ENCODE measurements at places on chromosomes 11 and 22.

- DNase-seq: no peak
Observed at GRCh38 chr22:50338860-50339462, 4.2 kb upstream of the PPP6R2 start.

DNA sequence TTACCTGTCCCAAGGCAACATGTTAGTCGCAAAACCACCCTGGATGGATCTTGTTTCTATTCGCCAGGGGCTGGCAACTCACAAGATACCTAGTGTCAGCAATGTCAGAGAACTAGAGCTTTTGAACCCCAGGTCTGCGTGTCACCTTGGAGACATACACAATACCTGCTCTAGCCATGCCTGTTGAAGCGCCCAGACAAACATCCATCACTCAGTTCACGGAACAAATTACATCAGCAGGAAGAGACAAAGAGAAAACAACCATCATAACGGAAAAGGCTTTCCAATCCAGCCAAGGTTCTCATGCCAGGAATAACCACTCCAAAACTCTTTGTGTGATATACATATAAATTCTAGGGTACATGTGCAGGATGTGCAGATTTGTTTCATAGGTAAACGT is 2.2 kb downstream of the CD59 start:
- DNase-seq: no peak

GRCh38 chr22:17501679-17502285 is 61.5 kb upstream of the SLC25A18 start:
- no peak for DNase-seq

GRCh38 chr22:38452373-38453065 is 2.5 kb downstream of the KCNJ4 start:
- no peak for DNase-seq

- DNase-seq: no peak
Observed at GRCh38 chr11:75338516-75339208, 12.8 kb downstream of the ARRB1 start.

DNA sequence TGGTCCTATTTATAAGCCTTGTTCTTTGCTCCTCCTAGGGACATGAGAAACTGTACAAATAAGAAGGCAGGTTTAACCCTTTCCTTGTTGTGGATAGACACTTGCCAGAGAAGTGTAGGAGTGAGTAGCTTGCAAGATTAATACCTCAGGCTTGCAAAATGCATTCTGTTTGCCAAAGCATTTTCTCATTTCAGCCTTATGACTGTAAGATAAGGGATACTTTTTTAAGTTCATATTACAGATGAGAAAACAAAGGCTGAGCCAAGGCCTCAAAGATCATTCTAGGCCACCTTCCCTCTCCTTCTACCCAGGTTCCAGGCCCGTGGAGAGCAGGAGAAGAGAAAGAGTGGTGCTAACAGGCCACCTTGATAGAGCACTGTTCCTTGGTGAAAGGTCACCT is 46.8 kb downstream of the TRIM29 start:
- DNase-seq: no peak

DNA sequence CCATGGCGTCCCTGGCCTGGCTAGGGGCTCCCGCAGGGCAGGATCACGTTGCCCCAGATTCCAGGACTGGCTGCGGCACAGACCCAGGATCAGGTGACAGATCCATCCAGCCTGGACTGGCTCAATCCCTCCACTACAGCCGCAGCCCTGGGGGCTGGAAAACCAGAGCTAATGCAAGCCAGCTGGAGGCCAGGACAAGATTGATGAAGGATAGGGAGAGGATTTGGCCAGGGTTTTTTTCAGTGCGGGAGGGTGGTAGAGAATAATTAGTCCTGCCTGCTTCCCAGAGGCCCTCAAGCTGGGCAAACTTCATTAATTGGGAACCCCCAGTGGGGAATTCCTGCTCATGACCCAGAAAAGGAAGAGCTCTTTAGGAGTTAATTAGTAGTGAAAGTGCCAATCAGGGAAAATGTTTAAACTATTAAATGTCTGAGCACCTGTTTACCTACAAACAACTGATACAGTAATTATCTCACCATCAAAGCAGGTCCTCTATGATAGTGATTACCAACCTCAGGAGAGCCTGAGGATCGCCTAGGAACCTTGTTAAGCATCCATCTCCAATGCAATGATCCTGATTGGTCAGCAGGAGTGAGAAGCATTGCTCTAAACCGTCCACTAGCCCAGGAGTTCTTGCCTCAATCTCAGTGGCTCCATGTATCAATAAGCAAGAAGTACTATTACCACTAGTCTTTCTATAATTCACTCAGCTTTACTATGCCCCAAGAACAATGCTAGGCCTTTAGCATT is 33.0 kb upstream of the MYOD1 start:
- DNase-seq: no peak

GRCh38 chr11:118180300-118180703 is 3.9 kb upstream of the SCN2B start:
- no peak for DNase-seq

GRCh38 chr22:27842201-27842600 is 40.6 kb upstream of the MN1 start:
- DNase-seq: no peak

GRCh38 chr22:40190501-40190900 is 12.8 kb downstream of the TNRC6B start:
- DNase-seq: no peak

DNA sequence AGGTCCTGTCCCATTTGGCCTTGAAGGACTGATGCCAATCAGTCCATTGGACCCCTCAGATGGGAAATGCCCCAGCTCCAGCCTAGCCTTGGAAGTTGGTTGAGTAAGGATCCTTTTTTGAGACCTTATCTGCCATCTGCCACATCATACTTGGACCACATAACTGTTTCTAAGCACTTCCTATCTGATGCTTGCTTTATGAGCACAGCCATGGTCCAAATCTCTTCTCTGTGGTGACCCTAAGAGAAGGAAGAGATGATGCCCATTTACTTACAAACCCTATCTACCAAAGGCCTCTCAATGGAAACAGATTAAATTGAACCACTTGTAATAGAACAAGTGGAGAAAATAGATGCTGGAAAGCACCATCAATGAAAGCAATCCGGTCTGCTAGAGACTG is 53.8 kb upstream of the TTC12 start:
- no peak for DNase-seq

- DNase-seq: no peak
Observed at GRCh38 chr11:31437742-31438435, 68.2 kb downstream of the DNAJC24 start.

DNA sequence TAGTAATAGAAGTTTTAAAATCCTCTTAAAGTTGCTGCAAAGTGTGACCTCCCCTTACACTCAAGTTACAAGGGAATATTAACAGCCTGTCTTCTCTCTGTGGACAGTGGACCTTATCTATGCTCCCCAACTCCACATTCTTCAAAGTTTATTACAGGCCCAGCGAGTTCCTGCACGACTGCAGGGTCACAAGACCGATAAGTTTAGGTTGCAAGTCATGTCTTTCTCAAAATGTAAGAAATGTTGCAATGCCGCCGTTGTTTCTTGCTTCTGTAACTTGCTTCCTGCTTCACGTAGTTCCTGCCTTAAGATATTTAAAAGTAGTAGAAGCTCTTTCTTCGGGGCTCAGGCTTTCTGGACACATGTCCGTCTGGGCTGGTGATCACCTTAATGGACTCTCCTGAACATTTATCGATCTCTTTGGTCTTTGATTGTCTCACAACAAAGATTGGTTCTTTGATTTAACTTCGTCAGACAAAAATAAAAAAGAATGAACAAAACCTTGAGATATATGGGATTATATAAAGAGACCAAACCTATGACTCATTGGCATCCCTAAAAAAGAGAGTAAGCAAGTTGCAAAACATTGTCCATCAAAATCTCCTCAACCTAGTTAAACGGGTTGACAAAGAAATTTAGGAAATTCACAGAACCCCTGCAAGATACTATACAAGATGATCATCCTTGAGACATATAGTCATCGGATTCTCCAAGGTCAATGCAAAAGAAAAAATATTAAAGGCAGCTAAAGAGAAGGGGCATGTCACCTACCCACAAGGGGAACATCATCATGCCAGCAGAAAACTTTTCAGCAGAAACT is 45.4 kb upstream of the GLYAT start:
- no peak for DNase-seq

Measured in stimulated activated CD4-positive, alpha-beta T cell treated with anti-CD3 and anti-CD28 coated beads, TNF-alpha, amount 100 ng/mL, for 24 hours (primary cell).